ENCODE measurements at places on chromosomes 7 and 10.

DNA sequence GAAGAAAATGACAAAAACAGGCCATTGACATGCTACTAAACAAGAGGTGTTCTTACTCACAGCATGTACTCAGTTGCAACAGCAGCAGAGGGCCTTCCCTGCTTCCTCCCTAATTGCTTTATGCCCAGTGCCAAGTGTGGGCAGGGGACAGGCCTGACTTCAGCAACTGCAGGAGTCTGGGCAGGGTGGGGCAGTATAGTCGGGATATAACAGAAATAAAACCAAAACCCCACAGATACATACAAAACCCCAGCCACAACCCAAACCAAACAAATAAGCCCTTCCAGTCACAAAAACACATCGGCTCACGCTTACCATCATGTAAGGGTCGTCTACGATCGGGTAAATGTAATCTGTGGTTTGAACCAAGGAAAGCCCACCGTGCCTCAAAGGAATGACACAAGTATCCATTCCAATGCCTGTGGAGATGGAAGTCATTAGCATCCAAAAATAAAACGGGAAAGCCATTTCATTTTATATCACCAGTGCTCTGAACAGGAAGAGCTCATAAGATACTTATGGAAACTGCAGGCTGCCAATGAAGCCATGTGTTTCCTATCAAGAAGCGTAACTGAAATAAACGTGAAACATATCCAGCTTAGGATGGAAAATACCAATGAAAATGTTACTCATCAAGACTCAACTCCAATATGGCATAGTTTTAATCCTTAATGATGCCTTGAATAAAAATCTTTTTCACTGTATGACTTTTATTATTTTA is 9.5 kb downstream of the SEPHS1 start:
- DNase-seq: no peak

GRCh38 chr10:89337484-89337883 is 9.7 kb downstream of the IFIT3 start:
- DNase-seq: peak; percentile 35

GRCh38 chr10:48791267-48791928 is 106.7 kb downstream of the WDFY4 start:
- no peak for DNase-seq

DNA sequence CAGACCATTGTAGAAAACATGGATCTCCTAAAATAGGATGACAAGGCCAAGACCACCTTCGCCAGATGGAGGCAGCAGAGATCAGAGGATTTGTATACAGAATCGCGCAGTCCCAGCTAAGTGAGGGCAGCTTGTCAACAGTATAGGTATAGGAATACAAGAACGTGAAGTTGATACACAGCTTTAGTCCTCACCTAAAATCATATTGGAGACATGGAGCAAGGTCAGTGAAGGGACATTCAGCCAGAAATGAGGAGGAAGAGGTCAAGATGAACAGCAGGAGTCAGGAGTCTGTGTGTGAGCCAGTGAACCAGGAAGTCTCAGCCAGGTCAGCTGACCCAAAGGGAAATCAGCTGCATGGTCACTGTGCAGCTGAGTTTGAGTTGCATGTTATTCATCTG is 263.4 kb upstream of the PRKCQ start:
- no peak for DNase-seq

DNA sequence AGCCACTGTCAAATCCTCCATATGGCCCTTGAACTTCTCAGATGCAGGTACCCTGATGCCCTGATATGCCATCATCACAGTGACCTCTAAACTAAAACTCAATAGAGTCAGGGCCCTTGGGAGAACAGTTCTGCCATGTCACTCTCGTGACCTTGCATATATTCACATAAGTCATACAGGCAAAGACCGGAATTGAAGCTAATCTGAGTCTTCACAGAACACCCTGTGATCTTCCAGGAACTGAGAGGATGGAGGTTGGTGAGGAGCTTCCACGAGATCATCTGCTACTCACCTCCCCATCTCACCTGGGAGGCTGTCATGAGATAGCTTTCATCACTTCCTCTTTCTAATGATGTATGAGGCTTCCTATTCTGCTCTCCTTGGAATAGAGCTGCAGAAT is 228.7 kb upstream of the CCDC6 start:
- DNase-seq: no peak

GRCh38 chr10:89301721-89302445 is at the start of gene IFIT2:
Gene IFIT2, plus strand, starts transcription at chr10:89302046. Its CDS starts 78 bp downstream, at chr10:89302124.
- DNase-seq: peak; percentile 29

DNA sequence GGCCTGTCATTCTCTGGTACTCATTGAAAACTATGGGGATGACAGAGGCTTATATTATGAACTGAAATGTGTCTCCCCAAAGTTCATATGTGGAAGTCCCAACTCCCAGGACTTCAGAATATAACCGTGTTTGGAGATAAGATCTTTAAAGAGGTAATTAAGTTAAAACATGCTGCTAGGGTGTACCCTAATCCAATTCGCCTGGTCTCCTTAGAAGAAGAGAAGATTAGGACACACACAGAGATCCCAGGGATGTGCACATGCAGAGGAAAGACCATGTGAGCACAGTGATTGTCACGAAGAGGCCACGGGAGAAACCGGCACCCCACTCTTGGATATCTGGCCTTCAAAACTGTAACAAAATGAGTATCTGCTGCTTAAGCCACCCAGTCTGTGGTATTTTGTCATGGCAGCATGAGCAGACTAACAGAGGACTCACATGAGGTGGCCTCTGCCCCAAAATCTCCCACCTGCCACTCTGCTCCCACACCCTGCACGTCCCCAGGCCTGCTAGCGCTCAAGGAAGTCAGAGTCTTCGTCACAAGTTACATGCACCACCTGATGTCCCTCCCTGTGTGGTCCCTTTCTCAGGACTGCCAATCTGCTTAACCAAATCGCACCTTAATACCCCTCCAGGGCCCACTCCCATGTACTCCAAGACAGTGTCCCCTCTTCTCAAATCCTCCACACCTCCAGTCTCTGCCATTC is 26.8 kb downstream of the PLAC9 start:
- no peak for DNase-seq

DNA sequence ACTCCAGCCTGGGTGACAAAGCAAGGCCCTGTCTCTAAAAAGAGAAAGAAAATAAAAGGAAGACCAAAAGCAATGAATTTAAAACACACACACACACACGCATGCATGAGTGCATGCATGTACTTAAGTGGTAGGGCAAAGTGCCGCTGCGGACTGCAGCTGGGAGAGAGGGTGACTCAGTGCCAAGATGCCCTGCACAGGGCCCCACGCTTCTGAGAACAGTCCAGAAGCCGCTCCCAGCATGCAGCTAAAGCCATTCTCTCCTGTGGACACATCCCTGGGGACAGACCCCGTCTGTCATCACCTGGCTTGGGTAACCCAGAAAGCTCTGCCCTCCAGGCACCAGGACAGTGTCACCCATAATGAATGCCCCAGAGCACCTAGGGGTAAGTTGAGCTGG is 61.0 kb upstream of the MYL10 start:
- no peak for DNase-seq

DNA sequence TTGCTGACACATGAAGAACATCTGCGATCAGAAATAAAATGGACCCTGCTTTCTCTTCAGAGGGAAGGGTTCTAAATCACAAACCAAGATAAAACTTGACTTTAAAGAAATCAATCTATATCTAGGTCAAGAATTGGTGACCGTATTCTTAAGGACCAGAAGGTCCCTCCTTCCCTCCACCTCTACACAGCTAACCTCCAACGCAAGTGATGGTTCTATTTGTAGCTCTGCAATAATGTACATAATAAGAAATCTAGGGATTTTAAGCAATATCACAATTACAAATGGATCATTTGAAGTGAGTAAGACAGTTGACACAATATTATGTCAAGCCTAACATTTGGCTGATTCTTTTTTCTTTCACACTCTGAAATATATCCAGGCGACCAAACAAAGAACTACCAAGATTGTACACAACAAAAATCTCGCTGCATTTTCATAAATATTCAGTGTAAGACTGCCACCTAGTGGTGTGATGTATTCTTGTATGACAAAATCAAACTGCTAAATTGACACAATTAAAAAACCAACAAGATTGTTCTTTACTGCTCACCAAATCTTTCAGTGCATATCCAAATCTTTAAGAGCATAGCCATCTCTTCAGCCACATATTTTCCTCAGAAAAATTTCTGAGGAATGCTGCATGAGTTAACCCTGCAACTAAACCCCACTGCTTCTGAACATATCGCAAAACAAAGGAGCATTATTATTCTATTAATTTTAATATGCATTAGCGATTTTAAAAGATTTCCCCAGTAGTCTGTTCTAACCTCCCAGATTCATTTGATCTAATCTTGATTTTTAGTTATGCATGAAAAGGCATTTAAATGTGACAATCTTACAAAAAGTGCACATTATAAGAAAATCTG is 44.5 kb downstream of the ICA1 start:
- no peak for DNase-seq

GRCh38 chr10:125883211-125883610 is 2.1 kb upstream of the DHX32 start:
- no peak for DNase-seq

DNA sequence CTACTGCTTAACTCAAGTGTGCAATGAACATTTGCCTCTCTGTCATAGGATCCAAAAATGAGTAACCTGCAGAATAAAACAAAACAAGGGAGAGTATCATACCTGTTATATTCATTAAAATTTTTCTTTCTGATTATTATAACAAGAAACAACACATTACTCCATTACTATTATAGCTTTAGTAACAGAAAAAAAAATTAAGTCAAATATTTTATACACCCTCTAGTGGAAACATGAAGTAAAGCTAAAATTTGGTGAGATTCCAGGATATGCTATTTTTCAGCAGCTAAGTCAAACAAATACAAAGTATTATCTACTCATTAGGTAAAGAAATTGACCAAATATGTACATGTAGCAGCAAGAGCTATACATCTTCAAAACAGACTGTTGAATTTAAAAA is 56.3 kb downstream of the PDZD8 start:
- DNase-seq: no peak

GRCh38 chr10:114556236-114557122 is 101.6 kb downstream of the ABLIM1 start:
- DNase-seq: no peak

DNA sequence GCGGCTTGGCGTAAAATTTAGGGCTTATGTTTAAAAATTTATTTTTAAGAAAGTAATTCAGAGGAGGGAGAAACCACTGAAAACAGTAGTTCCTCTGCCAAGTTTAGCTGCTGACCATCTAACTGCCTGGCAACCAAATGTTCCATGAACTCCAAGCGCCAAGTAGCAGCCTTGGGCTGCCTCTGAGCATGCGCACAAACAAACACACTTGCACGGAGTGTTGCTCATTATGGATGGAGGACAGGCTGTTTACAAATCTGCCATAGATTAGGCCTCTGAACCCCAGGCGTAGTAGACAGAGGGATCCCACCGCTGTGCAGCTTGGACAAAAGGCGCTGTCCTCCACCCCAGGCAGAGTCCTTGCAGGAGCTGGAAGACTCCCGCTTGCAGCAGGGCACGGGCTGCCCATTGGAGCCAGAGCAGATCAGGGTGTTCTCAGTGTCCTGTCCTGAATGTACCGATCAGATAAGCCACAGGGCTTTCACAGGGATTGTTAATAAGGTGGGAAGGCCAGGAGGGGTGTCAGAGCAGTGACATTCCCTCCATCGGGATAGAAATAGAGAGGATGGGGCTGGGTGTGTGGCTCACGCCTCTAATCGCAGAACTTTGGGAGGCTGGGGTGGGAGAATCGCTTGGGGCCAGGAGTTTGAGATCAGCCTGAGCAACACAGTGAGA is 47.7 kb upstream of the LYZL1 start:
- no peak for DNase-seq

DNA sequence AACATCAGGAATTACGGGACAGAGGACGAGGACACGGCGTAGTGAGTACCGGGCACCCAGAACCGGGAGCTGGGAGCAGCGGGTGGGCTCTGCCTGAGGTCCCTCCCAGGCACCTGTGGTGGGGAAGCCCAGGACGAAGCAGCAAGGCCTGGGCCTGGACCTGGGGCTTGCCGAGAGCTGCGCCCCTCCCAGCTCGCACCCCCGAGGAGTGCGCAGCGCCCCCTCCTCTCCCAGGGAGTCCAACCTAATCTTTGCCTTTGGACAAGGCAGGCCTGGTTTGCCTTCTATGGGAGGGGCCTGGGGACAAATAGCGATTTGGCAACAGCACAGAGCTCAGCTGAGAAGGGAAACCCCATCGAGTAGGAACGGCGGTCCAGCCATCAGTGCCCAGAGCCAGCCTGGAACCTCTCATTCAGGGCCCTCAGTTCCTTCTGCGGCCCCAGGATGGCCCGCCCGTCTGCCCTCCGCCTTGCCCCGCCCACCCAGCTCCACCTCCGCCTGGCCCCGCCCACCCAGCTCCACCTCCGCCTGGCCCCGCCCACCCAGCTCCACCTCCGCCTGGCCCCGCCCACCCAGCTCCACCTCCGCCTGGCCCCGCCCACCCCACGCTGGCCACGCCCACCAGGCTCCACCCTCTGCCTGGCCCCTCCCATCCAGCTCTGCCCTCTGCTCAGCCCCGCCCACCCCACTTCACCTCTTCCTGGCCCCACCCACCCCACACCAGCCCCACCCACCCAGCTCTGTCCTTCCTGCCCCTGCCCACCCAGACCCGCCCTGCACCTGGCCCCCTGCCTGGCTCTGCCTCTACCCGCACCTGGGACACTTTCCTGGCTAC is 32.5 kb upstream of the KNDC1 start:
- DNase-seq: peak; percentile 43

- peak; percentile 46 for DNase-seq
Measured at GRCh38 chr10:43120929-43121314, 17.3 kb upstream of the CSGALNACT2 start.

- DNase-seq: no peak
Measured at GRCh38 chr7:14888962-14889361, 13.6 kb downstream of the DGKB start.

GRCh38 chr10:44973323-44974081 is 5.1 kb downstream of the DEPP1 start:
- no peak for DNase-seq

GRCh38 chr10:66747451-66747850 is 178.4 kb upstream of the LRRTM3 start:
- DNase-seq: no peak

GRCh38 chr7:75983471-75984129 is 10.8 kb downstream of the TMEM120A start:
- DNase-seq: no peak

- no peak for DNase-seq
Measured at GRCh38 chr10:132175907-132176581, 10.7 kb upstream of the DPYSL4 start.

- no peak for DNase-seq
Measured at GRCh38 chr10:85851325-85851724, 515.3 kb downstream of the GRID1 start.

DNA sequence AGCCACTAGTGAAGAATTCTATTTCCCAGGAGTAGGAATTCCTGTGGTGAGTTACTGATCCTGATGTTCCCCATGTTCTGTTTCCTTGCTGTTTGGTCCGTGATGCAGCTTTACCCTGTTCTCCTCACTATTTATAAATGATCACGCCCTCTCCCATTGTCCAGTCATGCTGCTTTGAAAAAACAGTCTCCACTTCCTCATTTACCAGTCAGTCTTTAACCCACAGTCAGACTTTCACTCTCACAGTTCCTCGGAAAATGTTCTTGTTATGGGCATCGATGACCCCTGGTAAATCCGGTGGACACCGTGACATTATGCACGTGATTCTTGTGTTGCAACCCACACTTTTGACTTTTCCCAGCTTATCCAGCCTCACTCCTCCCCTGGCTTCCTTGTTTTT is 14.4 kb downstream of the SCIN start:
- DNase-seq: no peak

GRCh38 chr10:5762531-5762930 is 50.7 kb downstream of the GDI2 start:
- DNase-seq: no peak
